Stimulated activated CD4-positive, alpha-beta T cell treated with anti-CD3 and anti-CD28 coated beads, Interleukin-2, amount 100 ng/mL, for 48 hours (primary cell): ENCODE measurements at places on chromosomes 13 and 19.

DNA sequence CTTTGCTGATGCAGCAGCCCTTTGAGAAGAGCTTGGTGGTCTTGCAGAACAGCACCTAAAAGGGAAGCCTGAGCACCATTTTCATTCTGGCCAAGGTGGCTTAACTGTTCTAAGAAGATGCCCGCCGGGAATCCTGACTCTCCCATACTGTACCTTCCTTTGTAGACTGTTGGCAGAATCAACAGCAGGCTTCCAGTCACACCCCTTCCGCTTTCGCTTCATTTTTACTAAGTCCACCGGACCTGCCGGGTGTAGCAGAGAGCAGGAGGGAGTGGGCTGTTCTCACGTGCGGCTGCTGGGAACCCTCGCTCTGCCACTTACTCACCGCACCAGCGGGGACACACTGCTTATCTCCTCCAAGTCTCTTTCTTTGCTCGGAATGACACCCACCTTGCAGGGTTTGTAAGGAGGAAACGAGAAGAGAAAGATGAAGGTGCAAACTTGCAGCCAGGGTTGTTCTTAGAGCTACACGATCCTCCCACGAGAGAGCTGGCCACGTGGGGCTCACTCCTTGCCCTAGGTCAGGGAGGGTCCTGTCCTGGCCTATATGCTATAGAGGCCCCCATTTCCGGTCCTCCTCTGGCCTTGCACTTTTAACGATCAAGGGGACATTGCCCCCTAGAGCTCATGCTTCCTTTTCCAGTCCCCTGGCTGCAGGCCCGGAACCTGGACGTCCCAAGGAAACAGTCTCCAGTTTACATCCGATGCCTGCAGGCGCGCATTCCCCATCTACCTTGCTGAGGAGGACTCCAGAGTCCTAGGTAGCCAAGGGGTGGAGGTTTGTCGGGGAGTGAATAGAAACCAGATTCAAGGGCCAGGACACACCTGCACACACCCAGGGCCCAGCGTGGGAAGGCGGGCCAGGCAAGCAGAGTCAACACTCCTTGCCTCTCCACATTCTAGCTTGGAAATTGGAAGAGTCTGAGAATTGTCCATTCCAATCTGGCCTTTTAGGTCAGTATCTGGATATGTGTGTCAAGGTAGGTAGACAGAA, 453.6 kb downstream of the IRS2 start:
- no peak for DNase-seq

DNA sequence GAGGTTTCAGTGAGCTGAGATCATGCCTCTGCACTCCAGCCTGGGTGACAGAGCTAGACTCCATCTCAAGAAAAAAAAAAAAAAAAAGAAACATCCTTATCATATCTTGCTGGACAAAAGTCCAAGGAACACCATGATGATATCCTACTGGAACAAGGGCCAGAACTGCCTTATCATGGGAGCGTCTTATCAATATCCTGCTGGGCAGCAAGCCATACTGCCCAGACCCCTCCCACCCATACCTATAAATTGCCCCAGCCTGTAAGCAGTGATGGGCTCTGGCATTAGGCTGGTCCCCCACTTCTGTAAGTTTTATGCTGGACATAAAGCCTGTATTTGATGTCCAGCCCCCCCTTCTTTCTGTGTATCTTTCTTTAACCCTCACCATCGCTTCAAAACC, 14.7 kb upstream of the FBXO27 start:
- DNase-seq: no peak

DNA sequence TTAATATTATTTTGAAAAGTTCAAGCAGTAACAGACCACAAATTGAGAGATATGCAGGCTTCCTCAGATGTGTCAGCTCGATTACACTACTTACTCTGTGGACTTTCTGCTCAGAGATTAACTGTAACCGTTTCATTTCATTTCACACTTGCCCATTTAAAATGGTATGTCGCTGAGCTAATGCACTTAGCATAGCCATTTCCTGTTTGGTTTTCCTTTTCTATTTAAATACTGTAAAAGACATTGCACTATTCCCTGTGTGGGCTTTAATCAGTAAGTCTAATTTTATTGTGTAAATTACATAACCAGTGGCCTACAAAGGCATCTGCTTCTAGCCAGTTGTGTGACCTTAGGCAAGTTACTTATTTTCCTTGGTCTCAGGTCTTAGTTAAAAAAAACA, 237.6 kb downstream of the LACC1 start:
- DNase-seq: no peak

- no peak for DNase-seq
These were observed 919.0 kb downstream of the EFNB2 start for GRCh38 chr13:105616333-105617075.

GRCh38 chr13:49651570-49652354, 23.5 kb downstream of the ARL11 start:
- no peak for DNase-seq

GRCh38 chr13:63209330-63210017, 1793.8 kb upstream of the PCDH20 start:
- DNase-seq: no peak

DNA sequence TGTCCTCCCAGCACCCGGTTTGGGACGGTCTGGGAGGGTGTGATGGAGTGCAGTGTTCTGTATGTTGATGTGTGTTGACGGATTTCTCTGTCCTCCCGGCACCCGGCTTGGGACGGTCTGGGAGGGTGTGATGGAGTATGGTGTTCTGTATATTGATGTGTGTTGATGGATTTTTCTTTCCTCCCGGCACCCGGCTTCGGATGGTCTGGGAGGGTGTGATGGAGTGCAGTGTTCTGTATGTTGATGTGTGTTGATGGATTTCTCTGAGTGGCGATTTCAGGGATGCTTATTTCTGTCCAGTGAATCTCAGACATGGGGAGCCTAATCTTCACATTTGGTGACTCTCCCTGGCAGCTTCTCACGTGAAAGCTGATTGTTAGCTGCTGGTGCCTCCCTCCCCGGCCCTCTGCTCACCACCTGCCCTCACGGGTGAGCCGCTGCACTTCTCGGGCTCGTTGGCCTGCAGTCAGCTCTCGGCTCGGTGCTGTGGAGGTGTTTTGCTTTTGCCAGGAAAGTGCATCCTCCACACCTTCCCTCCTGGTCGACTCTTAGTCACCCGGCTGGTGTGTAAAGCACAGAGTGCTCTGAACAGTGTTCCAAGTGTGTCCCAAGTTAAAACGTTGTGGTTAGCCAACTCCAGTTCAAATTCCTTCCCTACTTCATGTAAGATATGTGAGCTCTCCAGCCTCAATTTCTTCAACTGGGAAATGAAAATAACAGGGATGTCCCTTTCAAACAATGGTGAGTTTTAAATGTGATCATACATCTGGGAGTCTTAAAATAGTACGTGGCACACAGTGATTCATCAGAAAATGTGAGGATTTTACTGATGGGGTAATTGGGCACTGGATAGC, 54.6 kb downstream of the ATP11A start:
- DNase-seq: no peak

DNA sequence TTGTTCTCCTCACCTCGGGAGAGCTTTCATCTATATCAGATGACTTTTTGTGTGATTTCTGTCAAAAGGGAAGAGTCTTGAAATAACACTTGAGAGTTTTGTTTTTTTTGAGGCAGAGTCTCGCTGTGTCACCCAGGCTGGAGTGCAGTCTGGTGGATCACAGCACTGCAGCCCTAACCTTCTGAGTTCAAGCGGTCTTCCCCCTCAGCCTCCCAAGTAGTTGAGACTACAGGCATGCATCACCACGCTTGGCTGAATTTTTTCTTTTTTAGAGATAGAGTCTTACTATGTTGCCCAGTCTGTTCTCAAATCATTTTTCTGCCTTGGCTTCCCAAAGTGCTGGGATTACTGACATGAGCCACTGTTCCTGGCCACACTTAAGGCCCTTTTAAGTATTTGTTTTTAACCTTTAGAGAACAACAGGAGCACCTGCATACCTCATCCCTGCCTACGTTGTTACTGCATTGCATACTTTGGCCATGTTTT, 11.4 kb downstream of the NDFIP2 start:
- no peak for DNase-seq

DNA sequence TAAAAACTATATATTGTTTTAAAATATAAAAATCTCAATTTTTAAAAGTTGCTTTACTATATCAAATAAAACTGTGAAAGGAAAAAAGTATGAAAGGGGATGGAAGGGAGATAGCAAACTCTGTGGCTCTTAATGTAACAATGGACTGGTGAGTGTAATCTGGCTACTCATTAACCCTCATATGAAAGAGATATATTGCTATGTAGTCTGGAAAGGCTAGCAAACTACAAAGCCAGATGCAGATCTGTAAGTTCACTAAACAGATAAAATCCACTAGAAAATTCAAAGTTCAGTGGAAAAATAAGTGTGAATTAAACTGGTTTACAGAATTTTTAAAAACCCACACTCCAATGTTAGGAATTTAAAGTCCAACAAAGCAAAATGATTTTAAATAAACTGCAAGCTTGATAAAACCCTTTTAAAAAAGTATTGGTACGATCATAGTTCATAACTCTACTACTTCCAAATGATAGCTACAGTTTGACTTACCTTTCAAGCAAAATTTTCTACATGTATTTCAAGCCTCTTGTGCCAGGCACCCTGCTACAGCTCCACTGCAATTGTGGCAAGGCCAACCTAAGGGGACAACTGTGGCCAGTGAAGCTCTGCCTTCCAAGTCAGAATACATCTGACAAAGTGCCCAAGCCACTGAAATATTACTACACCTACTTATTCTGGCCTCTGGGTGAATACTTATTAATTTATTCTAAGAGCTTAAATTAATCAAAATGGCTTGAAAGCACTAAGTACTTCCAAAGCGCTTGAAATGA, 647 bp upstream of the ELF1 start:
- DNase-seq: no peak

DNA sequence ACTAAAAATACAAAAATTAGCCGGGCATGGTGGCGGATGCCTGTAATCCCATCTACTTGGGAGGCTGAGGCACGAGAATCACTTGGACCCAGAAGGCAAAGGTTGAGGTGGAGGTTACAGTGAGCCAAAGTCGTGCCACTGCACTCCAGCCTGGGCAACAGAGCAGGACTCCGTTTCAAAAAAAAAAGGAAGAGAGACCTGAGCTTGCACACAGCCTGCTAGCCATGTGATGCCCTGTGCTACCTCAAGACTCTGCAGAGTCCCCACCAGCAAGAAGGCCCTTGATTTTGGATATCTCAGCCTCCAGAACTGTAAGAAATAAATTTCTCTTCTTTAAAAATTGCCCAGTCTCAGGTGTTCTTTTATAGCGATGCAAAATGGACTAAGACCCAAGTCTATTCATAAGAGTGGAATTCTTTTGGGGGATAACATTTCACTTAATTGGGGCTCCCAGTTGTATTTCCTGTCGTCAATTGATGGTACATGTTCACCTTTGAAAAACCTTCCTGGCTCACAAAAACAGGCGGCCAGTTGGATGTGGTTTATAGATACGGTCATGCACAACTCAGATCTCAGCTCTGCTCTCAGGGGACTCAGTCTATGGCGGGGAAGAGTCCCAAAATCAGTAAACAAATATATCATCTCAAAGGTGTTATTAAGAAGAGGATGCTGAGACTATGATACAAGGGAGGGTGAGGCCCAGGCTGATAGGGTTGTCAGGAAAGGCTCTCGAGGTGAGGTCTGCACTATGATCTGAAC, 2.4 kb upstream of the CHERP start:
- DNase-seq: no peak

GRCh38 chr13:87754097-87754496, 82.9 kb downstream of the SLITRK5 start:
- DNase-seq: no peak

DNA sequence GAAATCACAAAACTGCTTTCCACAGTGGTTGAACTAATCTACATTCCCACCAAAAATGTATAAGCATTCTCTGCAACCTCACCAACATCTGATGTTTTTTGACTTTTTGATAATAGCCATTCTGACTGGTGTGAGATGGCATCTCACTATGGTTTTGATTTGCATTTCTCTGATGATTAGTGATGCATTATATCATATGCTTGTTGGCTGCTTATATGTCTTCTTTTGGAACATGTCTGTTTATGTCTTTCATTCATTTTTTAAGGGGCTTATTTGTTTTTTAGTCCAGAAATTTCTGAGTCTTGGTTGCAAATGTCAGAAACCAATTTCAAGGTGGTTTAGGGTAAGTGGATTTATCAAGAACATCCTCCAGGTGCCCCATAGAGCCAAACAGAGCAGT, 484.8 kb upstream of the TSHZ3 start:
- no peak for DNase-seq

GRCh38 chr13:28100150-28101121, at the start of gene FLT3:
Gene FLT3, minus strand, starts transcription at chr13:28100576. Its CDS starts 66 bp downstream, at chr13:28100510.
- DNase-seq: peak; percentile 24

- no peak for DNase-seq
These were observed 819.9 kb downstream of the OLFM4 start for GRCh38 chr13:53848366-53848961.
